ENCODE measurements at places on chromosomes 2 and 18.

- DNase-seq, result no peak
Observed at GRCh38 chr18:6626457-6626856, 103.1 kb upstream of the ARHGAP28 start.

GRCh38 chr2:229956491-229956890, 34.2 kb downstream of the FBXO36 start:
- DNase-seq, result no peak

- no peak for DNase-seq
Observed at GRCh38 chr2:75609334-75609689, 37.3 kb upstream of the MRPL19 start.

DNA sequence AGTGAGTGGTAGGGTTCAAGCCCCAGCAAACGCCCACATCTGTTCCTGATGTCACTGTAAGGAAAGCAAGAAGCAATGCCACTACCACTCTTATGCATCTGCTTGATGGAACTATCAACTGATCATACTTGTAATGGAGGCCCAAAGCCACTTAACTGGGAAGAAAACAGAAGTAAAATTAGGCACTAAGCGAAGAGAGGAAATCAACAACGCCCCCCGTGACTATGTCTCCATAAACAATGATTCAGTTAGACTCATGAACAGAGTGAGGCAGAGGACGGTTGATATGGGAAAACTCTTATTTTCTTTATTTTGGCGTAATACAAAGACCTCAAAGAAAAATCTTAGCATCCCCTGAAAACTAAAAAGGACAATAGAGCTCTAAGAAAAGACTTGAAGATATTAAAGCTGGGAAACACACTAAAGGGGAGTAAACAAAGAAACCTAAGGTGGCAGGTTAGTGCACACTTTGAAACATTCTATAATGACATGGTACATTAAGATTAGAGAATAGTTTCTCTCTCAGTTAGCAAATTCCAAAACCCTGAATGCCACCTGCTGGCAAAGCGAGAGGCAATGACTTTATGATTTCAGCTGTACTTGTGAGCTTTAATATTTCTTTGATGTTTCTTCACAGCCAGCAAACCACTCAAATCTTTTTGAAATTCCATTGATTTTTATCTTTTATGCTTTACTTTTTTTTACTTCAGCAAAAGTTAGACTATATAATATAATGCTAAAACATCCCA, 86.5 kb downstream of the LRP2 start:
- DNase-seq, result no peak

GRCh38 chr2:2719781-2720180, 388.7 kb upstream of the MYT1L start:
- no peak for DNase-seq

- no peak for DNase-seq
Observed at GRCh38 chr2:137161250-137161649, 395.9 kb downstream of the THSD7B start.

DNA sequence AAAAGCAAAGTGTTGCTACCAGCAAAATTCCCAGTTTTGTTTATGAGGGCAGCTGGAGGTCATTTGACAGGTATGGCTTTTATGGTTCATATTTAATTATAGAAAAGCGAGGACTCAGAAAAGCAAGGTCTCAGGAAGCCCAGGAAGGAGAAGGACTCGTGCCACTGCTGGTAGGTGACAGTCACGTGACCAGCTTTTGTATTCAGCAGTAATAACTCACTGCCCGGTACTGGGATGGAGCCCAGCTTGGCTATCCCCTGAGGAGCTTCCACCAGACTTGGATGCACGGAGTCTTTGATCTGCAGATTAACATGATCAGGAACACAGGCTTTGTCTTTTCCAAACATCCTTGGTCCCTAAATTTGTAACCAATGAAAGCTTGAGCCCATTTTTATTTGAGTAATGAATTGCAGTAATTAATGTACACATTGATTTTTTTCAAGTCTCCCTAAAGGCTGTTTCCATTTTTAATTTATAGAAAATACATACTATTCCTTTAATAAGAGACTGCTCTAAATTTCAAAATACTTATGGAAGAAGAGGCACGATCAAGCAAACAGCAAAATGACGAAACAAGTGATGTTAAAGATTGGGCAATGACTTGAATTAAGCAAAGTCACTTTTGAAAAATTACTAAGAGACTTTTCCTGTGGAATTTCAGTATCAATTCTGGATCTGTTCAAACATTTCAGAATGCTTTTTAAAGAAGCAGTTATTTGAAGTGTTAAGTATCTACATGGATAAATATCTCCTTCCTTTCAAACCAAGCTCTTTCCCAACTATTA, 251.7 kb upstream of the HNRNPA3 start:
- no peak for DNase-seq

DNA sequence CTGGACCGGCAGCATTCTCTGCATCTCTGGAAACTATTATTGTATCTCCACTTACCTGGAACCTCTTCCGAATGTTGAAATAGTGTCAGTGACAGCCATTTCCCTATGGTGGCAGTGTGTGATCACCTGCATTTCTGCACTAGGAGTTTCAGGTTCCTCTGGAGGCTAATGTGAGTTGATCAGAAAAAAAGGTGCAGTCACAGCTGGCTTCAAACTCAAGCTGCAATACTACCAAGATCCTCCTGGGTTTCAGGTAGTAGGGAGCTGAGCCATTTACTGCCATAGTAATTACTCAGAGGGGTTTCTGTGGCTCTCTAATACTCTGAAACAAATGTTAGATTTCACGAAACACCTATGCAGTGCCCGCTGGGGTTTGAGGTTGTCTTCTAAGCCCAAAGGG, 183.5 kb upstream of the OSR1 start:
- no peak for DNase-seq

- no peak for DNase-seq
Observed at GRCh38 chr2:136116151-136116812, 1.7 kb downstream of the CXCR4 start.

- no peak for DNase-seq
Observed at GRCh38 chr2:148607566-148607965, 37.0 kb upstream of the EPC2 start.

DNA sequence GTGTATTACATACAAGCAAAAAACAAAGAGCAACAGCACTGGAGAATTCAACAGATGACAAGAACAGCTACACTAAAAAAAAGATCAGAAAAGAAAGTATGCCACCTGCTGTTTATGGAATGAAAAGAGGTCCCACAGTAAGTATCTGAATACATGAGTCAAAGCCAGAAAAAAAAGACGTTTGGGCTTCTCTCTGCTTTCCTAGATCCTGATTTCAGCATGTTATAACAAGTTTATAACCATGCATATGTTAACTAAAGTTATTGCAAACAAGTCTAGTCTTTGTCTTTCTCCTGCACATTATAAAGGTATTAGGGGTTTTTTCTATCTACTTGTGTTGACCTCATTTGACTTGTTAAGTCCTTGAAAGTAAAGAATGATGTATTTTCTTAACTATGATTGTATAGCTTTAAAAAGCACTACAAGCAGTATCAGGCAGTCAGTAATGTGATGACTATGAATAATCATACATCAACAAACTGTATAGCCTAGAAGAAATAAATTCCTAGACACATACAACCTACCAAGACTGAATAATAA, 108.5 kb upstream of the COL5A2 start:
- DNase-seq, result peak; percentile 10

- DNase-seq, result peak; percentile 34
Observed at GRCh38 chr2:118221536-118222272, 133.4 kb downstream of the INSIG2 start.

DNA sequence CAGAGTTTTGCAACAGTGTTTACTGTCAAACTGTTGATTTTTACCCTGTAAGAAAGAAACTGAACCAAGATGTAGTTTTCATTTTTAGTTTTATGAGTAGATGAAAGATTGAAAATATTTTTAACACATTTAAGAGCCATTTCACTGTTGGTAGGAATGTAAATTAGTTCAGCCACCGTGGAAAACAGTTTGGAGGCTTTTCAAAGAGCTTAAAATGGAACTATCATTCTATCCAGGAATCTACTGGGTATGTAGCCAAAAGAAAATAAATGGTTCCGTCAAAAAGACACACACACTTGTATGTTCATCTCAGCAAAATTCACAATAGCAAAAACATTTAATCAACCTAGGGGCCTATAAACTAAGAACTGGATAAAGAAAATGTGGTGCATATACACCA, 729.8 kb upstream of the CDH7 start:
- no peak for DNase-seq

DNA sequence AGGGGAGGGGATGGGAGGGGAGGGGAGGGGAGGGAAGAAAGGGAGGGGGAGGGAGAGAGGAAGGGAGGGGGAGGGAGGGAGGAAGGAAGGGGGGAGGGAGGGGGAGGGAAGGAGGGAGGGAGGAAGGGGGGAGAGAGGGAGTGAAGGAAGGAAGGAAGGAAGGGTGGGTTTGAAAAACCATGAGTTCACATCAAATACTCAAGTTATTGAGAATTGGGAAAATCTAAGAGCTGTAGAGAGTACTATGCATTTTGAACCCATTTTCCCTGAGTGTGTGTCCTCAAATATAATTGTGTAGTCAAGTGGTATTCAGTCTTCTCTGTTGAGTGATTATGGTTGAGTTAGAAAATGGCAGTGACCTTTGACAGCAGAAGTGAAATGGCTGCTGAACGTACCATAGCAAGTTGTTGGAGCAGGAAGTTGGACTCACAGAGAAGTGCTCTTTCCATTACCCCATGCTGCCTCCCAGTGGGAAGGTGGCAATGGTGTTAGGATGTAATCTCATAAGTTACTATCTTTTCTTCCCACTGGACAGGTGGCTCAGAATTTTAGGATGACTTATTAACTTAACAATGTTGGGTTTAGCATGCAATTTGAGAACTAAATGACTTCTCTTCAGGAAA, 214.6 kb downstream of the SETBP1 start:
- DNase-seq, result no peak

DNA sequence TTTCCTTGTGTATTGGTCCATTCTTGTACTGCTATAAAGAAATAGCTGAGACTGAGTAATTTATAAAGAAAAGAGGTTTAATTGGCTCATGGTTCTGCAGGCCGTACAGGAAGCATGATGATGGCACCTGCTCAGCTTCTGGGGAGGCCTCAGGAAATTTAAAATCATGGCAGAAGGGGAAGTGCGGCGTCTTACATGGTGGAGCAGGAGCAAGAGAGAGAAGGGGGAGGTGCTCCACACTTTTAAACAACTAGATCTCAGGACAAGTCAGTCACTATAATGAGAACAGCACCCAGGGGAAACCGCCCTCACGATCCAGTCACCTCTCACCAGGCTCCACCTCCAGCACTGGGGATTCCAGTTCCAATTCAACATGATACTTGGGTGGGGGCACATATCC, 54.3 kb downstream of the MSH2 start:
- no peak for DNase-seq

DNA sequence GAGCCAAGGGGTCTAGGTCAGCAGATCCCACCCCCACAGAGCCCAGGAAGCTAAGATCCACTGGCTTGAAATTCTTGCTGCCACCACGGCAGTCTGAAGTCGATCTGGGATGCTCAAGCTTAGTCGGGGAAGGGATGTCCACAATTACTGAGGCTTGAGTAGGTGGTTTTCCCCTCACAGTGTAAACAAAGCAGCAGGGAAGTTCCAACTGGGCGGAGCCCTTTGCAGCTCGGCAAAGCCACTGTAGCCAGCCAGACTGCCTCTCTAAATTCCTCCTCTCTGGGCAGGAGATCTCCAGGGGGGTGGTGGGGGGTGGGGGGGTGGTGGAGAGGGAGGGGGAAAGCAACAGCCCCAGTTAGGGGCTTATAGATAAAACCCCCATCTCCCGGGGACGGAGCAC, 419.5 kb downstream of the NUP35 start:
- DNase-seq, result no peak

DNA sequence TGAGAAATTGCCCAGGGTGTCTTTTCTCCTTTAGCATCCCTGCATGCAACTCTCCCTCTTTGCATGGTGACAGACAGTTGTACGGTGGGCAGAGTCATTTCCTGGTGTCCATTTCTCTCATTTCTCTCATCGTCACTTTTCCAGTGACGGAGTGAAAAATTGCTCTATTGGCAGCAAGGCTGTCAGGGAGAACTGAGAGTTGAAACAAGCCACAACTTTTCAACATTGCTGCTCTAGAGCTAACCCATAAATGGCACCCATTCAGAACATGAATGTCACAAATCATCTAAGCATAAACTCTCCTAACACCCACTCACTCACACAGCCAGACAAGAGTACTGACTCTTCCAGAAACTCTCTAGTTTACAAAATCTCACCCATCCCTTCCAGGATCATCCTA, 55.7 kb downstream of the ZC3H8 start:
- no peak for DNase-seq

- no peak for DNase-seq
Observed at GRCh38 chr2:21892140-21892539, 768.4 kb downstream of the TDRD15 start.

DNA sequence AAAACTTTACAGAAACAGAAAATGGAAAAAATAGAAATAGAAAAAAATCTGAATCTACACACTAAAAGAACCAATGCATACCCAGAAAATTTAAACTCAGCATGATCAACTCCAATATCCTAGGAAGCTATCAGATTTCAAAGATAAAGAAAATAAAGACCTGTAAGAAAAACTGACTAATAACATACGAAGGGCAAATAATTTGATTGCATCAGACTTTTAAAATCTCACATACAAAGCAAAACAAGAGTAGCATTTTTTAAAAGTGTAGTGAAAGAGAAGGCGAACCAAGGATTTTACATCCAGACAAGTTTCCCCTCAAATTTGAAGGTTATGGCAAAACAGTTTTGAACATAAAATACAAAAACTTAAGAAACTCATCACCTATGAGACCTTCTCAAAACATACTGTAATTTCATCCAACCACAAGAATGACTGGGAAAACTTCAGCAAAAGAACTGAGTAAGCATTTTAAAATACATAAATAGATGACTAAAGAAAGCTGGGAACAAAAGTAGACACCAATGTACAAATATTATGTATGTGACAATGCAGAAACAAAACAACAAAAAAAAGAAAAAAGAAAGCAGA, 54.8 kb downstream of the NBAS start:
- DNase-seq, result no peak

- DNase-seq, result no peak
Observed at GRCh38 chr2:222897898-222898297, 37.1 kb downstream of the ACSL3 start.

DNA sequence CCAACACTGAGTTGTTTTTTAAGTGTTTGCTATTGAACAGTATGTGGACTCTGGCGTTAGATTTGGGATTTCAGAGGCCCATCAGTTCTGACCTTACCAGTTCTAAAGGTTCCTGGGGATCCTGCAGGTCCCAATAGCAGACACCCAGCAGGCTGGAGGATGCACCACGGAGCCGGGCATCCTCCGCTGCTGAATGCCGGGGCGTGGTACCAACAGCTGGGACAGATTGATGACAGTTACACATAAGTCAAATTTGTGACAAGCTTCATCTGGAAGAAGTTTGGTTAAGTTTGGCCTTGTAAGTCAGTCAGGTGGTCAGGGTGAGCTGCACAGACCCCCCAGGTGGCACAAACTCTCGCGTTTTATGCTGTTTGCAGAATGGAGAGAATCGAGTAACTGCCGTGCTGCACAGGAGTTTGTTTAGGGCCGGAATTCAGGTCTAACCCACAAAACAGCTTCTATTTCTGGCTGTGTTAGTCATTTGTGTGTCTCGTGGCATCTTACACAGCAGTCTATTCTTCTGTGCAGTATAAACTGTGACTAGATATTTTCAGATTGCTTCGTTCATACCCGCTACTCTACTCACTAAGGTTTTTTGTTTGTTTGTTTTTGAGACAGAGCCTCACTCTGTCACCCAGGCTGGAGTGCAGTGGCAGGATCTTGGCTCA, 19.2 kb downstream of the CTDP1 start:
- no peak for DNase-seq
